Eye (tissue), 1 donor: ENCODE measurements at places on chromosomes 2 and 18.

GRCh38 chr2:172753610-172754009 lies 18.0 kb downstream of the RAPGEF4 start:
- DNase-seq: no peak

DNA sequence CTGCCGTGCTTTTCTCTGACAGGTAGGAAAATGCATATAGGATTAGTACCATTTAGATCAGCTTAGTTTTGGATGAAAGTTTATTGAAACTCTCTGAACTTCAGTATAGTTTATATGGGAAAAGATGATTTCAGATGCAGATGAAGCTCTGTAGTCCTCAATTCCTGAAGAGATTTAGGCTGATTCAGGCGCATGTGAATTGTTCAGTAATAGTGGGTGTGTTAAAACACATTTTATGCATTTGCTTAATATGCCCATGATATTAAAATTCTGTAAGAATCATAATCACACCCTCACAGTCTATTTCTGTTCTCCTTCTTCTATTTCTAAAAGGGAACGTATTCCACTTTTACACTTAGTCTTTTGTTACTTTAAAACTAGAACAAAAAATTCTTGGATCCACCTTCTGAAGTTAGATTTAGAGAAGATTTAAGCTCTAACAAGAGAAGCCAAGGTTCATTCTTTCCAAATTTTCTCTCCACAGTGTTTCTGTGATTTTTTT lies 44.5 kb upstream of the FAM237A start:
- no peak for DNase-seq

- no peak for DNase-seq
Observed at GRCh38 chr2:110876167-110876999, 144.0 kb downstream of the ACOXL start.

DNA sequence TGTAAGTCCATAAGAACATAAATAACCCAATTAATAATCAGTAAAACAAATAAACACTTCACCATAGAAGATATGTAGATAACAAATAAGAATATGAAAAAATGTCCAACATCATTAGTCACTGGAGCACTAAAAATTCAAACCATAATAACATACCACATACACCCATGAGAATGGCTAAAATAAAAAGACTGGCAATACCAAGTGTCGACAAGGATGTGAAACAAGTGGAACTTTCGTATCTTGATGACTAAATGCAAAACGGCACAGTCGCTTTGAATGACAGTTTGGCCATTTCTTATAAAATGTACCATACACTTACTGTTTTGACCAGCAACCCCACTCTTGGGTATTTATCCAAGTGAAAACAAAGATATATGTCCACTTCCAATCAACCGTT lies 26.8 kb downstream of the ANKMY1 start:
- DNase-seq: no peak

GRCh38 chr2:3099860-3100234 lies 277.8 kb downstream of the EIPR1 start:
- no peak for DNase-seq

GRCh38 chr18:49178736-49179135 lies 228.0 kb upstream of the SMAD7 start:
- peak; percentile 44 for DNase-seq
